Left ventricle myocardium inferior (tissue), 1 donor: ENCODE measurements at places on chromosomes 11 and 22. TPM values are rescaled to one million over a fixed set of nuclear protein-coding genes. Genes with fewer than 3 reads are reported as not detected.

GRCh38 chr11:116043857-116044256 is 539.6 kb upstream of the CADM1 start:
- no peak for DNase-seq

DNA sequence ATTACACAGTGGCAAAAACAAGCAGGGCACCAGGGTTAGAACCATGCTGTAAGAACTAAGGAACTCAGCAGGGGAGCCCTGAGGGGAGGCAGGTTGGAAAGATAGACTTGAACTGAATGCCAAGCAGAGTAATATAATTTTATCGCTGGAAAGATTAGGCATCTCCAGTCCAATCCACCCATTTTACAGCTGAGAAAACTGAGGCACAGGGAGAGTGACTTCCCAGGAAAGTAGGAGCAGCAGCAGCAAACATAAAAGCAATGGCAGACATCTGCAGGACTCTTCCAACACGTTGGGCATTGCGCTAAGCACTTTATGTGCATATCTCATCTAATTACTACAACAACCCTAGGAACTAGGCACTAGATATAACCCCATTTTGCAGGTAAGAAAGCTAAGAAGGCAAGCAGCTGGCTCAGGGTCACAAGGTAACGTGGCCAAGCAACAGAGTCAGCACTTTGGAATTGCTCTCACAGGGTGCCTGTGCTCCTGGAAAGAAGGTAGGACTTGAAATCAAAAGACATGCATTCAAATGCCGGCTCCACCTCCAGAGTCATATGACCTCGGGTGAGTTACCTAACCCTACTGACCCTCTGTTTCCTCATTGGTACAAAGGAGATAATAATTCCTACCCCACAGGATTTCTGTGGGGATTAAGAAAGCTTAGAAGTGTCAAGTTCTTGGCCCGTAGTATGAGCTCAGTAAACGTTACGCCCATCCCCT is 215.3 kb downstream of the BARX2 start:
- no peak for DNase-seq

DNA sequence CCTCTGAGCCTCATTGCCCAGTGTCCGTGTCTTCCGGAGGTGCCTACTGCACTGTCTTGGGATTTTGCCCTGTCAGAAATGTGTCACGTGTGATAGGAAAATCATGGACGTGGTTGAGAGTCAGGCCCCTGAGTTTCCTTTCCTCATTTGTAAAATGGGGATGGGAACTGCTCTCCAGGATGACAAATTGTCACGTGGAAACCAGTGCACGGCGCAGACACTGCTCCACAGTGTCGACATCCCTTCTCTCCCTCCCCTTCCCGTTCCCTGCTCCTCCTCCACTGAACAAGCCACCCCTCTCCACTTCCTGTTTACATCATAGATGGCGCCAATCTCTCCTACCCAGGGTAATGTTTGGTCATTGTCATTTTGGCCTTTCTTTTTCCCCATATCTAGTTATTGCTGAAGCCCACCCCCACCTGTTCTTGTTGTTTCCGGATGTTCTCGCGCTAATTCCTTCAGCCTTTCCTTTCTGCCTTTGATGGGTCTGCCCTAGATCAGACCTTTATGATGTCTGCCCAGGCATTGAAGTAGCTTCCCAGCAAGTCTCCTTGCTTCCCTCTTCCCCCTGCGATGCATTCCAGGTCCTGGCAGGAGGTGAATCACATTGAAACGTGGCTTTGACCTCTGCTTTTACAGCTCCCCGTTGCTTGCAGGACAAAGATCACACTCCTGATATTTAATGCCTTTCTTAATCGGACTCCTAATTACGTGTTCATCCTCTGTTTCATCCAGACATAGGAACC is 91.8 kb downstream of the TBC1D22A start:
- DNase-seq: peak; percentile 28

Gene SAA4
- total RNA-seq: not detected

Gene VEGFB
- total RNA-seq: 272 TPM
